ENCODE measurements at places on chromosomes 13 and 19. TPM values are rescaled to one million over a fixed set of nuclear protein-coding genes. Genes with fewer than 3 reads are reported as not detected.

Gene ZNF677
- 6.7 TPM for total RNA-seq

Gene ZNF829
- 0.97 TPM for total RNA-seq

Gene ZNF599
- 6.3 TPM for total RNA-seq

Gene CEACAM20
- not detected for total RNA-seq

Gene RFPL4A
- total RNA-seq = not detected

Gene WDR88
- not detected for total RNA-seq

Gene ZNF582
- 0.22 TPM for total RNA-seq

DNA sequence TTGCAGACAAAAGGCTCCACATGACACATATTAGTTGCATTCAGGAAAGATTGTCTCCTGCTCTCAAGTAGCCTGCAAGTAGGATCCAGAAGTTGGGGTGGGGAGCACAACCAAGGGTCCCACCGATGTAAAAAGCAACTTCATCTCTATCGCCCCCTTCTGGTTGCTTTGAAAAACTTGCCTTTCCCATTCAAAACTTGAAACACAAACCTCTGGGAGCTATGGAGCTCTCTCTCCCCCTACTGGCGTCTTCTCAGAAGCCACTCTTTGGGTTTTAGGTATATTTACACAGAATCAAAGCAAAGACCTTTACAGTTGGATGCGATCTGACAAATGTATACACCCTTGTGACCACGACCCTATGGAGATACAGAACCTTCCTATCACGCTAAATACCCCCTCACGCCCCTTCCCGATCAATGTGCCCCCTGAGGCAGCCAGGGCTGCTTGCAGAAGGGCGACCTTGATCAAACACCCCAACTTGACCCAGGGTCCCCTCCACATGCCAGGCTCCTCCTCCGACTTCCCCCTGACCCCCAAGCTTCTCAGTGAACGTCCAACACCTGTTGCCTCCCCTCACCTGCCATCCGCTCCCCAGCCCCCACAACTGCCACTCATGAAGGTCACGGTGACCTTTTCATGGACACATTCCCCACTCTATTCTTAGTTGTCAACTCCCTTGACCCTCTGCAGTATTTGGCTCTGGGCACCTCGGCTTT lies 10.1 kb downstream of the NOSIP start:
- peak overlapping the region; percentile 80 for H3K27ac ChIP-seq
- no peak for DNase-seq
- H3K4me1 ChIP-seq = peaks cover 39% of the 10 kb centered on the region

GRCh38 chr13:114001331-114002008 lies 27.6 kb upstream of the C13orf46 start:
- no peak for DNase-seq
- H3K36me3 ChIP-seq = no peaks in the 10 kb centered on the region
- no peak overlapping the region for H3K4me3 ChIP-seq
- no peak overlapping the region for H3K27ac ChIP-seq
- H3K27me3 ChIP-seq = no peaks in the 10 kb centered on the region
- H3K4me1 ChIP-seq = no peaks in the 10 kb centered on the region

DNA sequence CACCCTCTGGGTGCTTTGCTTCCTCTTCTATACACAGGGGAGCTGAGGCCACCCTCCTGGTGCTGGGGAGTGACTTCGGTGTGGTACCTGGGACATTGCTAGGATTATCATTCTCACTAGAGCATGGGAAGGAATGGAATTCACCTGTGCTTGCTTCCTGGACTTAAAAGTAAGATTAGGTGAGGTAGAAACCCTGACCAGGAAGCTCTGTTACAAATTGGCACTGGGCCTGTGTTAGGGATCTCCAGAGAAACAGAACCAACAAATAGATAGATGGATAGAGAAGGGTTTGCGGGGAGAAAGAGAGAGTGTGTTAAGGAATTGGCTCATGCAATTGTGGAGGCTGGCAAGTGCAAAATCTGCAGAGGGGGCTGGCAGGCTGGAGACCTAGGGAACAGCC lies 13.9 kb upstream of the SIAH3 start:
- no peak overlapping the region for H3K27ac ChIP-seq
- H3K27me3 ChIP-seq = no peaks in the 10 kb centered on the region
- no peak for DNase-seq
- no peak overlapping the region for H3K4me3 ChIP-seq
- H3K4me1 ChIP-seq = peaks cover 3% of the 10 kb centered on the region
- no peaks in the 10 kb centered on the region for H3K36me3 ChIP-seq

DNA sequence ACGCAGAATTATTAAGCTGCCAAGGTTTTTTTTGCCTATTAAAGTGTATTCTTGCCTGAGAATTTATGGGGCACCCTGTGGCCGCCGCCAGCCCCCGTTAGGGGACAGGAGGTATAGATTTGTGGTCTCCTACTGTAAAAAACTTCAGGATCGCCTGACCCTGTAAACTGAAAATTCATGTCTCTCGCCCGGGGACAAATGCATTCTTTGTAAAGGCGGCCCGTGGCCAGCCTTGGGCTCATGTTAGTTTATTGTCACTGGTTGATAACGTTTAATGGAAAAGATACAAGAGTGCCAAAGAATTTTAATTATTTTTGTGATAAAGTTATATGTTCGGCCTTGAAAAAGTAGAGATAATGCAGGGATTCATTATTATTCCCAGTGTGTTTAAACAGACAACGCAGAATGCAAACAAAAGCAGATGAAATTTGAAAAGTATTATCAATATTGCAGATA lies 141.7 kb downstream of the URI1 start:
- no peaks in the 10 kb centered on the region for H3K36me3 ChIP-seq
- no peaks in the 10 kb centered on the region for H3K4me1 ChIP-seq
- H3K27me3 ChIP-seq = peaks cover 2% of the 10 kb centered on the region
- H3K4me3 ChIP-seq = no peak overlapping the region
- no peak for DNase-seq

DNA sequence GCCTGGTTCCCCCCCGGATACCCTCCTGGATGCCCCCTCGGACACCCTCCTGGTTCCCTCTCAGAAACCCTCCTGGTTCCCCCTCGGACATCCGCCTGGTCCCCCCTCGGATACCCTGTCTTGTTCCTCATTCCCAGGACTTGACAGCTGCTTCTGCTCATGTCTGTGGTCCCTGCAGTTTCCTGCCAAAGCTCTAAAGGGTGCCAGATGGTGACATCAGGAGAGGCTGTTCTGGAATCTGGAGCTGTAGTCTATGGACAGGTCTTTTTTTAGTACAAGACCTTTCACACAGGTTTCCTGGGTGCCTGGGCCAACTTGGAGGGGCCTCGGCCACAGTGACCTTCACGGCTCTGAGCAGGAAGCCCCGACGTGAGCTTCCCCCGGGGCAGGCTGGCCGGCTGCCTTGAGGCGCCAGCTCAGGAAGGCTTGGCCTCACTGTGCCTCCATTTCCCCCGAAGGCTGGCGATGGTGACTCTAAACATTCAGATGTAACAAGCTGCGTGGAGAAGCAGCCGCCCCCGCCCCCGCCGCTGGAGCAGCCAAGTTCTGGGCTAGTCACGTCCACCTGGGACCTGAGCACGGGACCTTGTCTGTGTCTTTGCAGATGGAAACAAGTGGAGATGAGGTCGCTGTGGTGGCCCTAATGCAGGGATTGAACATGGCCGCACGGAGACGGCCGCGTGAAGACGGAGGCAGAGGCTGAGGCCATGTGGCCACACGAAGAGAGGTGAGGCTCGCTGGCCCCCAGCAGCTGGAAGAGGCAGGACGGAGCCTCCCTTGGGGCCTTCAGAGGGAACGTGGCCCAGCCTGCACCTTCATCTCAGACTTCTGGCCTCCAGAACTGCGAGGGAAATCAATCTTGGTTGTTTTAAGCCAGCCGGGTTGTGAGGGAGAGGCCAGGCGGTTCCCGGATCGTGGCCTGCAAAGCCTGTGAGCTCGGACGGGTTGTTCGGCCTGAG lies 12.7 kb downstream of the SGTA start:
- H3K27ac ChIP-seq = peak overlapping the region; percentile 73
- no peak for DNase-seq
- H3K4me3 ChIP-seq = no peak overlapping the region
- peaks cover 34% of the 10 kb centered on the region for H3K4me1 ChIP-seq
- H3K27me3 ChIP-seq = no peaks in the 10 kb centered on the region

DNA sequence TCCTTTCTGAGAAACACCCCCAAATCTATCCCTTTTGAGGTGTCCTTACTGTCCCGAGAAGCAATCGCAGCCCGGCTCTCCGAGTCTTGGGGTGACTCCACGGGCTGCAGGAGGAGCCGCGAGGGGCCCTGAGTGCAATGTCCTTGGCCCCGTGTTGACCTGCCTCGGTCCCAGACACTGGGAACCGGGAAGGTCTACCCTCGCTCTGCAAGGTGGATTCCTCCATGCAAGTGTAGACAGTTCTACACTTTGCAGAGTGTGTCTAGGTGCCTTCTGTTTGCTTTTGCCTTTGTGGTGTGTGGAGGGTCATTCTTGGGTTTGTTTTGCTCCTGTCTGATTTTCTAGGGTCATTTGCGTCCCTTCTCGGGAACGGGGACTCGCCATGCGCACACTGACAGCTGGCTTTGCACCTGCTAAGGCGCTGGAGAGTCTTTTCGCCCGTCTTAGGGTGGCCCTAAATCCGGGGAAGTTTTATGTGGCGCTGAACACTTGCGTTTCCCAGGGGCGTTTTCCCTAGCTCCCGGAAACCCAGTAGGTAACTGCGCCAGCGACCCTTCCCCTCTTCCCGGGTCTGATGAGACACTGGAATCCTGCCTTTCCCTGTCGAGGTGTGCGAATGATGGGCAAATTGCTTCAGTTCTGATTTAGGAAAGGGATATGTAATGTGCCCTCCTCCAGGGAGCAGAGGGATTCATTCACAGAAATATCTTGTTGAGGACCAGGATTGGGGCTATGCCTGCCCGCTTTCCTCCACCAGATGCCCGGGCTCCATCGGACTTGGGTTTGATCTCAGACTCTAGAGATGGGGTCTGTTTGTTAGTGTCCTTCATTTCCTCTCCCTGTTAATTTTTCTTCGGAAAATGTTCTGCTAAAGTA lies 755 bp downstream of the SERTM1 start:
- H3K4me3 ChIP-seq = peak overlapping the region; percentile 31
- DNase-seq = no peak
- no peaks in the 10 kb centered on the region for H3K4me1 ChIP-seq
- H3K27ac ChIP-seq = no peak overlapping the region
- peaks cover 24% of the 10 kb centered on the region for H3K27me3 ChIP-seq
- H3K36me3 ChIP-seq = no peaks in the 10 kb centered on the region

GRCh38 chr13:26488236-26489003 lies 69.1 kb upstream of the WASF3 start:
- H3K4me1 ChIP-seq = no peaks in the 10 kb centered on the region
- no peaks in the 10 kb centered on the region for H3K36me3 ChIP-seq
- no peaks in the 10 kb centered on the region for H3K27me3 ChIP-seq
- no peak overlapping the region for H3K27ac ChIP-seq
- H3K4me3 ChIP-seq = no peak overlapping the region

GRCh38 chr13:29937841-29938240 lies 87.4 kb upstream of the UBL3 start:
- H3K27me3 ChIP-seq = no peaks in the 10 kb centered on the region
- DNase-seq = no peak
- H3K4me1 ChIP-seq = no peaks in the 10 kb centered on the region
- no peak overlapping the region for H3K4me3 ChIP-seq

DNA sequence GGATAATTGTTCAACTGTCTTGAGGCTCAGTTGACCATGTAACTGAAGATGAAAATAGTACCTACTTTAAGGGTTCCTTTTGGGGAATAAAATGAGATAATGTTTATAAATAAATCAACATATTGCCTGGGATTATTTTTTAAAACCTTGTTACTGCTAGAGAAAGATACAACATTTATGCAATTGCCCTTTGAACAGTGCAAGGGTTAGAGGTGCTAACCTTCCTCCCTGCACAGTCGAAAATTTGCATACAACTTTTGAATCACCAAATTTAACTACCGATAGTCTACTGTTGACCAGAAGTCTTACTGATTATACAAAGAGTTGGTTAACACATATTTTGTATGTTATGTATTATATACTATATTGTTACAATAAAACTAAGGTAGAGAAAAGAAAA lies 750.0 kb downstream of the EFNB2 start:
- no peak for DNase-seq
- H3K36me3 ChIP-seq = no peaks in the 10 kb centered on the region
- H3K27me3 ChIP-seq = no peaks in the 10 kb centered on the region

DNA sequence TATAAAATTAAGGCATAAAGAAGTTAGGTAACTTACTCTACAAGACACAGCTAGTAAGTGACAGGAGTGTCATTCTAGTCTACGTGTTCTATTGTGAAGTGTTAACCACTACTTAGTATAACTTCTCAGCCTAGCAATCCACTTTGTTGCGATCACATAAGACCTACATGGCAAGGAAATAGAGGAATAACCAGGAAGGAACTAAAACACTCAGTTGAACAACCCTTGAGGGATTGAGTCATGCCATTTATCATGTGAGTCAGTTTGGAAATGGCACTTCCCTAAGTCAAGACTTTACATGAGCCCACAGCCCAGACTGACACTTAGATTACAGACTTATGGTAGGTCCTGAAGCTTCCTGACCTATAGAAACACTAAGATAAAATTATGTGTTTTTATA lies 279.5 kb upstream of the PCDH20 start:
- H3K27ac ChIP-seq = no peak overlapping the region
- no peak overlapping the region for H3K4me3 ChIP-seq
- no peaks in the 10 kb centered on the region for H3K4me1 ChIP-seq
- no peaks in the 10 kb centered on the region for H3K27me3 ChIP-seq

- no peaks in the 10 kb centered on the region for H3K4me1 ChIP-seq
- no peak overlapping the region for H3K27ac ChIP-seq
- H3K4me3 ChIP-seq = no peak overlapping the region
Measured at GRCh38 chr19:35633727-35634440, 5.0 kb downstream of the RBM42 start.

- no peaks in the 10 kb centered on the region for H3K4me1 ChIP-seq
- H3K36me3 ChIP-seq = no peaks in the 10 kb centered on the region
- H3K27ac ChIP-seq = no peak overlapping the region
- no peaks in the 10 kb centered on the region for H3K27me3 ChIP-seq
Measured at GRCh38 chr19:45630463-45630862, 8.7 kb downstream of the EML2 start.

Data from gastrocnemius medialis (tissue), 4 donors.